ENCODE measurements at places on chromosomes 5 and 9.

DNA sequence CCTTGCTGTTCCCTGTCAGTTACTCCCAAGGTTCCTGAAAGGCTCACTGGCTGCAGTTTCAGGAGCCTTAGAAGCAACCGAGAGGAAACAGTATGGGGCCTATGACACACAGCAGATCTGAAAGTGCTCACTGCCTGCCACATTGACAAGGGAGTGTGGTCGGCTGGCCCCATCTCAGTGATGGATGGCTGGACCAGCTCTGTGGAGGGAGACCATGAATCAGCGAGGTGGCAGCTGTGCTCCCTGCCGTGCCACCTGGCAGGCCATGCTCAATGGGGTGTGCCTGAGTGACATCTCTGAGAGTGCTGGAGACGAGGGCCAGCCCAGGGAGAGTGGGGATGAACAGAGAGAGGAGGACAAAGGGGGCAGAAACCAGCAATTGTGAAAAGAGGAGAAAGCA is 49.1 kb downstream of the DOCK2 start:
- DNase-seq = no peak

GRCh38 chr5:178143901-178144300 is 9.8 kb downstream of the NHP2 start:
- DNase-seq = no peak

DNA sequence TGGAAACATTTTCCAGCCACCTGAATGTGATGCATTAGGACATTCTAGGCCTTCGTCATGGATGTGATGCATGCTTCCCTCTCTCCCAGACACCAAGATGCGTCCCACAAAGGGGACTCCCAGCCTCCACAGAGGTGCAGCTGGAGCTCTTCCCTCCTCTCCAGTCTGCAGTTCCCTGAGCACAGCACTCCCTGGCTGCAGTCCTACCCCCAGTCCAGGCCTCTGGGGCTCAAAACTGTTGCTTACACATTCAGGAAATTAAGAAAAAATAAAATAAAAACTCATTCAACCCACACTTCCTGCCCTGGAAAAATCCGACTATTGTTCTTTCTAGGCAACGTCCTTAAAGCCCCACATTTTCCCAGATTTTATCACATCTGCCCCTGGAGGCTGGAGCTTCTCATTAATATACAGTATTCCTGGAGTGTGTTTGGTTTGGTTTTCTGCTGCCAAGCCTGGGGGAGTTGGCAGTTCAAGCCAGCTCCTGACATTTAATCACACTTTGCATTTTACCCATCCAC is 78.4 kb upstream of the ICE1 start:
- DNase-seq = no peak

DNA sequence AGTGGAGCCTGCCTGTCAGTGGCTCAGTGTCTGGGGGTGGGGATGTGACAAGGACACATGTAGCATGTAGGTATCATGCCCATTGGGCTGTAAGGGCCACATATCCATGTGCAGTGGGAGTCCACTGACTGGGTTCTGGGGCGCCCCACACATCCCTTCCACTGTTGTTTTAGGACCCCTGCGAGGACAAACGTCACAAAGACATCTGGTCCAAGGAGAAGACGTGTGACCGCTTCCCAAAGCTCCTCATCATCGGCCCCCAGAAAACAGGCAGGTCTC is 33.4 kb downstream of the NDST1 start:
- no peak for DNase-seq

- DNase-seq = no peak
Measured at GRCh38 chr5:143557061-143557818, 153.8 kb upstream of the NR3C1 start.

DNA sequence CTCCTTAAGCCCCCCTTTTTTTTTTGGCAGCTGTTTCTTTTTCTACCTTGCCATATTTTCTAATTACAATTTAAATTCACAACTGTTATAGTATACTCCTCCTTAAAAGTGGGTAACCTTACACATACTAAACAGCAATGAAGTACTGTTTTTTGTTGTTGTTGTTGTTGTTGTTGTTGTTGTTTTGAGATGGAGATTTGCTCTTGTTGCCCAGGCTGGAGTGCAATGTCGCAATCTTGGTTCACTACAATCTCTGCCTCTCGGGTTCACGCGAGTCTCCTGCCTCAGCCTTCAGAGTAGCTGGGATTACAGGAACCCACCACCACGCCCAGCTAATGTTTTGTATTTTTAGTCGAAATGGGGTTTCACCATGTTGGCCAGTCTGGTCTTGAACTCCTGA is 669.1 kb upstream of the CDH6 start:
- DNase-seq = no peak

- no peak for DNase-seq
Measured at GRCh38 chr5:3484836-3485235, 110.8 kb upstream of the IRX1 start.

- DNase-seq = no peak
Measured at GRCh38 chr5:42514754-42515153, 91.5 kb downstream of the GHR start.

- no peak for DNase-seq
Measured at GRCh38 chr9:714675-715074, 126.8 kb upstream of the DMRT1 start.

DNA sequence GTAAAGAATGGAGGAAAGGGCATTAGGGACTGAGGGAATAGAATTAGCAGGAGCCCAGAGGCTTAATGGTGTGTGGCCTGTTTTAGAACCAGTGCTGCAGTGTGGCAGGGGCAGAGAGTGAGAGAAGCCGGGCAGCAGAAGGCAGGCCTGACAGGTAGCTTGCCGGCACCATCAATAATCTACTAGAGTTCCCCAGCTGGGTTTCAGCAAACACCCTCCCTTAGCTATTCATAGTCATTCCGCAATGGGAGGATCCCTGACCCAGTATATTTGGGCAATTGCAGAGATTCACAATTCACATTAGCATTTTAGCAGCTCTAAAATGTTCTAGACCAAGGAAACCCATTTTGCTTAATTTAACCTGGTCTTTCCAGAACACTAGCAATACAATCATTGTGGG is 227.8 kb downstream of the ARRDC3 start:
- DNase-seq = no peak

DNA sequence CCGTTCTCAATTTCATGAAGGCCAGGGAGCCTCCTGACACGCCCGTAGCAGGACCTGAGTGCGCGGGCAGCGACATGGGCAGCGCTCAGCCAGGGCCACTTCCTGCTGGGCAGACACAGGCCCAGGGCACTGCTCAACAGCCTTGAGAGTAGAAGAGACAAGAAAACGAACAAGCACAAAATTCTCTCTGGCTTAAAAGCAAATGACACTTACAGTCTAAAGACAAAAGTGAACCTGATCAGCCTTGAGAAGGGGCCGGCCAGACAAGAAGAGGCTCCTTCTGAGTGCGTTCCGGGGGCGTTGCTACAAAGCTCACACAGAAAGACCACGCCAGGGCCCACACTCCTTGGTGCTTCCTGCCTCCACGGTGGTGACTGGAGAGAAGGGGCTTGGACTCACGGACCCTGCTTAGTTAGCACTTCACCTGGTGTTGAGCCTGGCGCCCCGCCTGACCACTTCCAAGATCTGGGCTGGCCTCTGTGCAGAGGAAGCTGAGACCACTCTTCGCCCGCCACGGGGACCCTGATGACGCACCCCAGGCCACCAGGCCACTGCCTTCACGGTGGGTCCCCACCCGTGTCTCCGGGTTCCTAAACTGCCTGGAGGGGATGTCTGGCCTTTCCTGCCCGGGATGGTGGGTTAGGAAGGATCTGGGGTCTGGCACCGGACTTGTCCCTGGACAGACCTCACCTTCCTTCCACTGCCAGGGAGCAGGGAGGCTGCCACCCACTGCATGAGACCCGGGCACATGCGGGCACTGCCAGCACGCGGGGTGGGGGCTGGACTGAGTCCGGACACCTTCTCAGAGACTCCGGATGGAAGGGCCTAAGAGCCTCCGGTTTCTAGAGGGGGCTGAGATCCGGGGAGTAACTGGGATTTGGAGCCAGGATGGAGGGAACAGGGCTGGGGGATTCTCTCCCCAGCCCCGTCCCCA is 1.3 kb downstream of the SLC12A7 start:
- no peak for DNase-seq

GRCh38 chr5:51890435-51891116 is 507.3 kb downstream of the ISL1 start:
- DNase-seq = no peak

DNA sequence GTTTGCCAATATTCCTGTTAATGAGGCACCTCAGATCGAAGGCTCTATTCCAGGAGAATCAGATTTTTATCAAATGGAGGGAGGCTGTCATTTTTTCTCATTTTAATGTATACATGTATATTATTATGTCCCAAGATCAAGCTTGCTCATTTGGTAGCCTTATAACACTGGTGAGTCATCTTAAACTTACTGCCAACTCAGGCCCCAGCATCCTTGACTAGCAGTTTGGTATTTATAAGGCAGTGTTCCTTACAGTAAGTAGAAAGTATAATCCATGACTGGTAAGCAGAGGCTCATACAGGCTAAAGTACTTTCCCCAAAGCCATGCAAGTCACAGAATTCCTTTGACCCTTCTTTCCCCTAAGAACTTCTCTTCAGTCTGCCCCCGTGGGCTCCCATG is 90.7 kb upstream of the NR3C1 start:
- DNase-seq = no peak

DNA sequence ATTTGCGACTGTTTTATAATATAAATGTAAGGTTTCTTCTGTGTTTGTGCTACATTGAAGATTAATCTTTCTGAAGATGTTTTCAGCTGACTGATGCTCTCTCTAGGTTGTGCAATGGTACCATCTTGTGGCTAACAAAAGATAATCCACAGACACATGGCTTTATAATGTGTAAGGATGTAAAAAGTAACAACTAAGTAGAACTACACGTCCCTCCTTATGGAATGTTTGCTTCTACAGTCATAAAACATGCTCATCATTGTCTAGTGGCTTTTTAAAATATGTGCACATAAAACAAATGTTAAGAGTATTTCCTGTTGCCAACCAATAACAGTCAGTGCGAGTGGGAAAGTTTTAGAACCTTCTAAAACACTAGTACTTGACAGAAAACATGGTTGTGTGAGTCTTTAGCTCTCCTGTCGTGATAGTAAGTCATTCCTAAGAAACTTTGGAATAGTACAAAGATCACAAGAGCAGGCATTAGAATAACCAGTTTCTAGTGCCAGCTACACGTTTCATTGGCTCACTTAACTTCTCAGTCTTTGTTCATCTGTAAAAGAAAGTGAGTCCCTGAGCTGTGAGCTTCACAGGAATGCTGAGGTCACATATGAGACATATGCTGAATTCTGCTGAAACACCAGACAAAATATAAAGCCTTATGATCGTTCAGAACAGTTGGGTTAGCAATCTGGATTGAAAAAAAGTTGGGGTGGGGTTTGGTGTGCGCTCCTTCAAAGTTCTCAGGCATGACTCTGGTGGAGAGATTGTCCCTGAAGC is 75.7 kb upstream of the GLIS3 start:
- no peak for DNase-seq

GRCh38 chr5:130151239-130151638 is 247.0 kb downstream of the CHSY3 start:
- no peak for DNase-seq

DNA sequence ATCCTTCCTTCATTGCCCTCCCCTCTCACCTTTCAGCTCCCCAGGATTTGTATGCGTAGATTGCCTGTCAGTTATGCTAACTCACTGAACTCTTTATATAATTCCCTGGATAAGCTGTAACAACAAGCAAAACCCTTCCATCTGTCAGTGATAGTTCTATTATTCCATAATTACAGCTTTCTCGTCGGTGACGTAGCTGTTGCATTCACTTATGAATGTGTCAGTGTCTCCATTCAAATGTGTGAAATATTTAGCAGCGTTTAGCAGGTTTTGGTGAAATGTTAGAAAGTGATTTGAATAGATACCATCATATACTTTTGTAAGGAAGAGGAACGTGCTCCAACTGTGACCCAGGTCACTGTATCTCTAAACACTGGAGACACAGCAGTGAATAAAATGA is 45.2 kb downstream of the PIP5K1B start:
- DNase-seq = no peak

DNA sequence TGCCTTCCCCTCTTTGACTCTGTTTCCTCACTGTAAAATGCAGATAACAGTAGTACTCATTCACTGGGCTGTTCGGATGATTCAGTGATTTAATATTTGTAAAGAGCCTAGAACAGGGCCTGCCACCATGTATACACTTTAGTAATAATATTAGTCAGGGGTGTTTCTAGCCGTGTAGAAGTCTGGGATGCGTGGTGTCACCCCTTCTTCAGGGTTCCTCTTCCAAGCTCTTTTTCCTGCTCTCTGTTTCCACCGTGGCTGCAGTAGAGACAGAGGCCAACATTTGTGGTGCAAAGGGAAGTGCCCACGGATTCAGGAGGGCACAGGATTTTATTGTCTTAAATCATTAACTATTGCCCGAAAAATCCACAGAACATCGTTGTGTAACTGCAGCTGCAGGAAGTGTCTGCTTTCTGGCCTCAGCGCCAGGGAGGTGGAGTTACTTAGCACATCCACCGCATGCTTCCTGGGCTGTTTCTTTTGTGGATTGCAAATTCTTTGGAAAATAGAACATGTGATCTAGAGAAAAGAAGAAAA is 61.7 kb downstream of the TRIO start:
- DNase-seq = no peak

DNA sequence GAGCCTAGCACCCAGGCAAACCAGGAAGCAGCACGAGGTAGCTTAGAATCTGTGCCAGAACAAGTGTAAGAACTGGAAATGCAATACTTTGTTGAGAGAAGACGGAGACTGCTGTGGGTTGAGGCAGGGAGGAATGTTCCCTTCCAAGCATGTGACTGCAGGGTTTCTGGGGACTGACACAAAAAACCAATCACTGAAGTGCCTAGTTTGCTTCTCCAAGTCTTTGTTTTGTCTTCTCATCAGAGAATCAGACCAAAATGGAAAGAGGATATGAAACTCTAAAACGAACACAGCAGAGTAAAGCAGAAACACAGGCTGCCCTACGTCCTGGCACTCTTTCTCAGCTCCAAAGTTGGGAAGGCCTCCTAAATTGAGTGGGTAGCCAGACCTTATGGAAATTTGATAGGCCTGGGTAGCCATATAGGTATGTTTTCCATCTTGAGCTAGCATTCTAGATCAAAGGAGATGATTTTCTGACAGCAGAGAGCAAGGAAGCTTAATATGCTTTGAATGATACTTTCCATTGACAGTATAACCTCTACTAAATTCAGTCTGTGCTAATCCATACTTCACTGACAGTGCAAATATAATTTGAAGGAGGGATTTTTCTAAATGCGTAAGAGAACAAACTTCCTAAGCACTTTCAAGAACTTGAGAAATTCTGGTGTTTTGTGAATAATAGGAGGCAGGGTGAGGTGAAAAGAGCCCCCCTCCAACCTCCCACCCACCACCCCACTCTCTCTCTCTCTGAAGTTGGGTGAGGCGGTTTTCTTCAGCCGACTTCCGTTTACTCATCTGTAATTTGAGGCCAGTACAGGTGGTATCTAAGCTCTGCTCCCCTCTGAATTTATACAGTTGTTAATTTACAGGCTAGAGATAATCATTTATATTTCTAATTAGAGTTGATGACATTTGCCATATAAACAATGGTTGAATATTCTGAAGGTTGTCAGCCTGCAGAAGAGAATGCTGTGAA is 5.5 kb downstream of the ADRB2 start:
- DNase-seq = no peak

- DNase-seq = peak; percentile 57
Measured at GRCh38 chr5:32531885-32532520, 53.4 kb upstream of the SUB1 start.

- DNase-seq = peak; percentile 25
Measured at GRCh38 chr9:75200892-75201470, 112.7 kb downstream of the OSTF1 start.
